Thoracic aorta (tissue), 2 donors: ENCODE measurements at places on chromosomes 5 and 9. TPM values are rescaled to one million over a fixed set of nuclear protein-coding genes. Genes with fewer than 3 reads are reported as not detected.

- no peak for DNase-seq
- H3K27ac ChIP-seq: peak overlapping the region; percentile 39
- H3K4me1 ChIP-seq: peaks cover 73% of the 10 kb centered on the region
- peak overlapping the region; percentile 19 for H3K4me3 ChIP-seq
Observed at GRCh38 chr9:78026416-78026815, 5.2 kb downstream of the GNAQ start.

DNA sequence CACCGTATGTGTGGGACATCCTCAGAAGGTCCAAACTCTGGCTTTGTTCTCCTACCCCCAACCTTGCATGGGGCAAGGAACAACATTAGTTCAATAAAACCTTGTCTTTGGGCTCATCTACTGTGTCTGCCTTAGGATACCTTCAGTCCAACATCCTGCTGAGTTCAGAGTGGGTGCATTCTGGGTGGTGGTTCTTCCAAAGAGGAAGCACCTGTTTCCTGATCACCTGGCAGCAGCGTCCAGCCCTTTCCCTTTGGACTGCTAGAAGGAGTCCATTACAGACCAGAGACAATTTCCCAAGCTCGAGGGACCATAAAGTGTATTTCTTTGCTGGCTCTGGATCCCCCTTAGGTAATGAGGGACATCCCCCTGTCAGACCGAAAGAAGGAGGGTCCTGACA lies 154.1 kb downstream of the SEMA6A start:
- no peaks in the 10 kb centered on the region for H3K4me1 ChIP-seq
- no peaks in the 10 kb centered on the region for H3K36me3 ChIP-seq
- H3K27ac ChIP-seq: no peak overlapping the region
- H3K4me3 ChIP-seq: no peak overlapping the region
- no peak for DNase-seq

GRCh38 chr9:120583958-120584369 lies 4.0 kb upstream of the CDK5RAP2 start:
- H3K4me3 ChIP-seq: no peak overlapping the region
- no peak for DNase-seq
- no peaks in the 10 kb centered on the region for H3K27me3 ChIP-seq
- H3K27ac ChIP-seq: no peak overlapping the region
- no peaks in the 10 kb centered on the region for H3K36me3 ChIP-seq

DNA sequence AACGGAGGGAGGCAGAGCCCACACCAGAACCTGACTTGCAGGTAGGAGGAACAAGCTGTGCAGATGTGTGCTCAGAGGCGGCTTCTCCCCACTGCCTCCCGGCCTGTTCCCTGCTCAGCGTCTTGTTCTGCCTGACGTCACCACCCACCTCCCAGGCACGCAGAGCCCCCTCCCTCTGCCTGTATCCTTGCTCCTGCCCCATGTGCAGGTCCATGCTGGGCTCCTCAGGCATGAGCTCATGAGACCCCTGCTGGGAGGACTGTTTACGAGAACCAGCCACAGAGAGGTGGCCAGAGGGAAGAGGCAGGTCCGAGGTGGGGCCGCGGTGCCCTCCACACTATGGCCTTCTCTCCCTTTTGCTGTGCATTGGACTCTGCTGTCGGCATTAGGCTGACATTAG lies 45.5 kb downstream of the SLC6A3 start:
- peaks cover 4% of the 10 kb centered on the region for H3K27me3 ChIP-seq
- H3K36me3 ChIP-seq: no peaks in the 10 kb centered on the region
- no peak overlapping the region for H3K27ac ChIP-seq
- no peak for DNase-seq

DNA sequence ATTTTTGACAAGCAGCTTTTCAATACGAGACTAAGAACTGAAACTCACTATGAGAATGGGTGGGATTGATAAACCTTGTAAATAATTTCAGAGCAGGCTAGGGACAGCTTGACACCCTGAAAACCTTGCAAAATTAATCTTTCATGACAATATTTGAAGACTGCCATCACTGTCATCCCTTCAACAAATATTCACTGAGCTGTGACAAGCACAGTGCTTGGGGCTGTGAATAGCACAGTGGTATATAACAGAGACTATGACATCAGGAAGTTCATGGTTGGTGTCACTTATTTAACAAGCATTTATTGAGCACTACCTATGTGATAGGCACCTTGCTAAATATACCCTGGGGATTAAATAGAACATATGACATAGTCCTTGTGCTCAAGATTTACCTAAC lies 741.0 kb upstream of the RIOK2 start:
- no peak overlapping the region for H3K27ac ChIP-seq
- no peak overlapping the region for H3K4me3 ChIP-seq
- no peaks in the 10 kb centered on the region for H3K27me3 ChIP-seq
- DNase-seq: no peak
- H3K4me1 ChIP-seq: no peaks in the 10 kb centered on the region

DNA sequence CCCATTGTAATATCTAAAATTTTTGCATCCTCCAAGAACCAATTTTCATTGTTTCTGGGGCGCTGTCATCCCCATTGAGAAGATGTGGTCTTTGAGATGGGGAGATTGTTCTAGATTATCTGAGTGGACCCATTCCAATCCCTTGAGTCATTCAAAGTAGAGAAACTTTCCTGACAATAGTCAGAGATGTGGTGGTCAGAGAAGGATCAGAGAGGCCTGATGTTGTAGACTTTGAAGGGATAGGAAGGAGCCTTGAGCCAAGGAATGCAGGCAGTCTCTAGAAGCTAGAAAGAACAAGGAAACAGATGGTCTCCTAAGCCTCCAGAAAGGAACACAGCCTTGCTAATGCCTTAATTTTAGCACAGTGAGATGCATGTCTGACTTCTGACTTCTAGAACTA lies 80.4 kb downstream of the TEK start:
- H3K36me3 ChIP-seq: no peaks in the 10 kb centered on the region
- no peak overlapping the region for H3K4me3 ChIP-seq
- DNase-seq: no peak
- H3K27ac ChIP-seq: no peak overlapping the region
- no peaks in the 10 kb centered on the region for H3K27me3 ChIP-seq

- DNase-seq: no peak
- no peaks in the 10 kb centered on the region for H3K4me1 ChIP-seq
- H3K4me3 ChIP-seq: no peak overlapping the region
- H3K27me3 ChIP-seq: no peaks in the 10 kb centered on the region
Observed at GRCh38 chr9:98242426-98242825, 13.0 kb downstream of the TBC1D2 start.

DNA sequence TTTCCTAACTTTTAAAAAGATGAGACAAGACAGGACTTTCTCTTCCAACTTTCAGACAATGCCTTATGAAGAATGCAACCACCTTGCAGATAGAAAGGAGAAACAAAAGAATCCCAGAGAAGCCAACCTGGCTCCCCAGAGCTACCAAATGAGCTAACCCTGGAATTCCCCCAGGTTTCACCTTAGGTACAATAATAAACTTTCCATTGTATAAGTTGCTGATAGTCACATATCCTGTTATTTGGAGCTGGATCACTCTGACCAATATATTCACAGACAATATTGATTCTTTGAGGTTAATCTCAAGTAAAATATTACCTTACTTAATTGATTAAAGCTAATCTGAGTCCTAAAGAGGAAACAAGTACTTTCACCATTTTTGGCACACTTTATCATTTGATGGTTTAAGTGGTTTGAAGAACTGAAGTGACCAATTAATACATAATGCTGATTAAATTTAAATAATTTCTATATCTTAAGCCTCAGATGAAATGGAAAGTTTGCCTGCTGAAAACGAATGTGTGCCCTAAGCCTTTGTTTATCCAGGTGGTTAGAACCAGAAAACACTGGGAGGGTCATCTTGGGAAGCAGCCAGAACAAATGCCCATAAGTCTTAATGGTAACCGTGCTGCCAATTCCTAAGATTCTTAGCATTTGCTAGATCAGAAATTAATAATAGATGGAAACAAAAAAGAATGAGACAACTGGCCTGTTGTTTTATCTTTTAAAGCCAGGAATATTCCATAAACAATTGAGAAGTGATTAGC lies 159.6 kb upstream of the SLC12A2 start:
- no peak for DNase-seq
- no peak overlapping the region for H3K4me3 ChIP-seq
- H3K27ac ChIP-seq: no peak overlapping the region
- no peaks in the 10 kb centered on the region for H3K36me3 ChIP-seq

DNA sequence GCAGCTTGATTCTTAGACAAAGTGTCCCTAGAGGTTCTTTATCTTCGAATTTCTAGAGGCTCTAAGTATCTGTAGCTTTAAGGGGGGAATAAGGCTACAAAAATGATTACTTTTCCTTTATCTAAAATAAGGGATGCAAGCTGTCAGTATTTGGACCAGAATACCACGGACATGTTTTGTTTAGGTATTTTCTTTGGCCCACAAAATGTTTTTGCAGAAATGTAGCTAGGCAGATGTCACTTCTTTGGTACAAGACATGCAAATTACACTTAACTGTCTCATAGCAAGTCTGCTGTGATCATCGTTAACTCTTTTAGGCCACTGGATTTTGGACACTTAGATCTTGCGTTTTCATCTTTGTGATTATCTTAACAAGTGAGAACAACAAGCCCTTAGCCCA lies 2.5 kb downstream of the SPINK7 start:
- no peak for DNase-seq
- H3K27ac ChIP-seq: no peak overlapping the region
- H3K36me3 ChIP-seq: no peaks in the 10 kb centered on the region
- H3K27me3 ChIP-seq: no peaks in the 10 kb centered on the region

DNA sequence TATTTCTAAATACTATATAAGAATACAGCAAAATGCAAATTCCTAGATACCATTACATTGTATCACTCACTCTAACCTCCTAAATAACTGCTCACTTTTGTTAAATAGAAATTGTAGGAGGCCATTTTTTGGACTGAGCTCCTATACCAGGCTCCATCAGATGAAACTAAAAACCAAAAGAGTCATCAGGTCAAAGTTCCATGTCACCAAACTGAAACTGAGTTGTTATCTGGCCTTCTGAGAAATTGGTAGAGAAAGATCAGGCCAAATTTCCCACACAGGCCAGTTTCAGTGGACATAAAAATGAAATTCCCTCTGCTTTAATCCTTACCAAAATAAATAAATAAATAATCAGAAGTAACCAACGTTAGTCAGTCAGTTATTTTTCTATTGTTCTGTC lies 13.8 kb upstream of the SNX2 start:
- no peak overlapping the region for H3K4me3 ChIP-seq
- no peaks in the 10 kb centered on the region for H3K4me1 ChIP-seq
- no peak overlapping the region for H3K27ac ChIP-seq
- no peak for DNase-seq
- H3K36me3 ChIP-seq: no peaks in the 10 kb centered on the region
- H3K27me3 ChIP-seq: no peaks in the 10 kb centered on the region

- H3K27me3 ChIP-seq: no peaks in the 10 kb centered on the region
- no peak overlapping the region for H3K4me3 ChIP-seq
- no peaks in the 10 kb centered on the region for H3K36me3 ChIP-seq
- peaks cover 35% of the 10 kb centered on the region for H3K4me1 ChIP-seq
- no peak overlapping the region for H3K27ac ChIP-seq
- no peak for DNase-seq
Observed at GRCh38 chr9:33177639-33178038, 10.5 kb upstream of the B4GALT1 start.

- DNase-seq: no peak
- no peaks in the 10 kb centered on the region for H3K4me1 ChIP-seq
- H3K4me3 ChIP-seq: no peak overlapping the region
- H3K36me3 ChIP-seq: no peaks in the 10 kb centered on the region
Observed at GRCh38 chr5:107294669-107295068, 376.1 kb downstream of the EFNA5 start.

- H3K27ac ChIP-seq: no peak overlapping the region
- H3K36me3 ChIP-seq: no peaks in the 10 kb centered on the region
- no peaks in the 10 kb centered on the region for H3K4me1 ChIP-seq
- no peaks in the 10 kb centered on the region for H3K27me3 ChIP-seq
Observed at GRCh38 chr9:13069498-13069897, 210.0 kb downstream of the MPDZ start.

- no peaks in the 10 kb centered on the region for H3K36me3 ChIP-seq
- no peaks in the 10 kb centered on the region for H3K4me1 ChIP-seq
- no peaks in the 10 kb centered on the region for H3K27me3 ChIP-seq
- H3K27ac ChIP-seq: no peak overlapping the region
- no peak overlapping the region for H3K4me3 ChIP-seq
- no peak for DNase-seq
Observed at GRCh38 chr9:6632516-6633183, 12.9 kb downstream of the GLDC start.

Gene KIF12
- total RNA-seq: not detected

Gene ADAMTSL1
- 61.4 TPM for total RNA-seq

Gene CDX1
- not detected for total RNA-seq

Gene PRKAA1
- 158 TPM for total RNA-seq

Gene FBXW11
- total RNA-seq: 91.2 TPM

Gene TMEFF1
- not detected for total RNA-seq

Gene FIBCD1
- total RNA-seq: not detected

Gene TPM2
- 5,700 TPM for total RNA-seq

Gene CDKN2B-AS1
- total RNA-seq: not detected
